Occipital lobe (tissue), 3 donors: ENCODE measurements at places on chromosomes 3 and 15. TPM values are rescaled to one million over a fixed set of nuclear protein-coding genes. Genes with fewer than 3 reads are reported as not detected.

The MDFIC2 gene
- not detected for total RNA-seq

GRCh38 chr15:62209322-62209721, 44.2 kb upstream of the C2CD4B start:
- DNase-seq = no peak

DNA sequence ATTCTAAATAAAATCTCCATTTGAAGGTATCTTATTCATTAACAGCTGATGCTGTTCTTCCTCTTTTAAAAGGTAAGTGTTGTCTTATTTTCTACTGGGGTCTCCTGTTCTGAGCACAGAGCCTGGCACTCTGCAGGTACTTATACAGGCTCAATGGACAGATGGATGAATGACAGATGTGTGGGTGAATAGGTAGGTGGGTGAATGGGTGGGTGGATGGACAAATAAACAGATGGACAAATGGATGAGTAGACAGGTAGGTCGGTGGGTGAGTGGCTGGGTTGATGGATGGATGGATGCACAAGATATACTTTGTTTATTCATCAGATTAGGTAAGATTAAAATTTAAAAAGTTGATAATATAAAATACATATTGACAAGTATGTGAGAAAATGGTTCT, 53.5 kb downstream of the SLC41A3 start:
- DNase-seq = no peak

- DNase-seq = no peak
Observed at GRCh38 chr3:37741644-37742043, 120.0 kb upstream of the CTDSPL start.

DNA sequence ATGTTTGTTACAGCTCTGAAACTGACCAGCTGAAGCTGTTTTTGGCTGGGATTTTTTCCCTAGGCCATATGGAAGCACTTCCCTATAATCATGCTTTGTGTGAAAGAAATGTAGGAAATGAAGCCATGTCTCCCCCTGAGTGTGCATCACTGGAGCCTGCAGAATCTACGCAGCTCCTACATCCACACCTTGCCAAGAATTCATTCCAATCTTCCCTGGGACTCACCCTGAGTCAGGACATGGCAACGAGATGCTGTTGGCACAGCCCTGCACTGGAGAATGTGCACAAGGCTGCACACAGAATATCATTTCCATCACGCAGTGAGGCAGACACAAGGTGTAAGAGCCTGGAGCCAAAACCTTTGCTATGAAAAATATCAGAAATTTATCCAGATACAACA, 189.5 kb downstream of the ADAMTSL3 start:
- DNase-seq = no peak

GRCh38 chr3:56896357-56896756, 94.6 kb upstream of the ARHGEF3 start:
- no peak for DNase-seq

DNA sequence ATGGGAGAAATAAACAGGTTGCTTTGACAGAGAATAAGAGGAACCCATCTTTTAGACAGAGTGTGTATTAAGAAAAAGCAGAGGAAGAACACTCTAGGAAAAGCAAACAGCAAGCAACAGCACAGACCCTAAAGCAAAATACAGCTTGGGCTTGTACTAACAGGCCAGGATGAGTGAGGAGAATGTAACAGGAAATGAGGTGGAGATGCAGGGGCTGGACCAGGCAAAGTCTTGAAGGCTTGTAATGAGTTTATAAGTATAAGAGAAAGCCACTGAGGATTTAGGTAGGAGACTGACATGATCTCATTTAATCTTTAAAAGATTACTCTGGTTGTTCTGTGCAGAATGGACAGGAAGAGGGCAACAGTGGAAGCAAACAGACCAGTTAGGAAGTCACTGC, 4.9 kb downstream of the UBR1 start:
- DNase-seq = no peak

GRCh38 chr3:40557575-40558161, 32.9 kb downstream of the ZNF621 start:
- no peak for DNase-seq

- DNase-seq = no peak
Observed at GRCh38 chr3:45683417-45684326, 5.5 kb upstream of the SACM1L start.
